Breast epithelium (tissue), 4 donors: ENCODE measurements at places on chromosomes 3 and 15. TPM values are rescaled to one million over a fixed set of nuclear protein-coding genes. Genes with fewer than 3 reads are reported as not detected.

GRCh38 chr3:55373423-55373822, 113.7 kb downstream of the WNT5A start:
- DNase-seq = no peak

DNA sequence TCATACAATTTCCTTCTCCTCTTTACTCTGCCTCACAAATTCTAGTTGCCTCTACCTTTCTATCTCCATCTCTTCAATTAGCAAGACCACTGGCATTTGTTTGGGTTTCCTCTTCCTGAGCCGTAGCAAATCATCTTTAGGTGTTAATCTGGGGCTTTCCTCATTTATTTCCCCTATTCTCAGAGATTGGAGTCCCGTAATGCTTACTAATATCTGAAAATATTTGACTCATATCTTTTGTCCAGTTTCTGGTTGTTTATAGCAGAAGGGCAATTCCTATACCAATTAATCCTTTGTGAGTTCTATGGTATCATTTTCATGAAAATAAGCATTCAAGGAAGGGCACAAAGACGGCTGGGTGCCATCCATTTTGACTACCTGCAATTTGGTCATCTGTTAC, 103.7 kb downstream of the NR2E3 start:
- DNase-seq = no peak

DNA sequence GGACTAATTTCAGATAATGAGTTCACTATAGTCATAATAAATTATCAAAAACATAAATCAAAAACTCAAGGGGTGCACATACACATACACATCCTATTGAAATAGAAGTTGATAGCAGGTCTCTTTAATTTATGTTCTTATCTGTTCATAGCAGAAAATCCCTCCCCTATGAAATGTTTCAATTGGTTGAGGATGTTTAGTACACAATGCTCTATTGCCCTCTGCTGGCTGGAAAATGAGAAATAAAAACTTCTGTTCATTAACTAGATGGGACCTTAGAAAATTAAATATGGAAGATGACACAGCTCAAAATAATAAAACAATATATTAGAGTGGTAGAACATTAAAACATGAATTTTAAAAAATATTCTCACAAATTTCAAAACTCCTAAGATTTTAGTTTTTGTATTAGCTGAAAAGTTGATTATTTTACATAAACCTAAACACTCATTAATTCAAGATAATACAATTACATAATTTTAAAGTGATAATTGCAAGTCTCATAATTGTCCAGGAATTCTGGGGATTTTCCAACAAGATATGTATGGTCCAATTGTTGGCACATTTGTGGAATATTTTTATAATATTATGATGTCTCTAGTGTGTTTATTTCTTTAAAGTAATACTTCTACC, 735.0 kb downstream of the ROBO1 start:
- DNase-seq = no peak

Gene MAGEF1
- total RNA-seq = 38.3 TPM

DNA sequence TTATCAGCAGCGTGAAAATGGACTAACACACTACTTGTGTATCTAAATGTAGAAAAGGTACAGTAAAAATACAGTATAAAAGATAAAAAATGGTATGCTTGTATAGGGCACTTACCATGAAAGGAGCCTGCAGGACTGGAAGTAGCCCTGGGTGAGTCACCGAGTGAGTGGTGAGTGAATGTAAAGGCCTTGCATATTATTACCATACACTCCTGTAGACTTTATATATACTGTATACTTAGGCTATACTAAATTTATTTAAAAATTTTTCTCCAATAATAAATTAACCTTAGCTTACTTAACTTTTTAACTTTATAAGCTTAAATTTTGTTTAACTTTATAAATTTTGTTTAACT, 67.2 kb upstream of the TSPAN3 start:
- DNase-seq = no peak

GRCh38 chr3:36060950-36061349, 319.4 kb upstream of the STAC start:
- DNase-seq = no peak

DNA sequence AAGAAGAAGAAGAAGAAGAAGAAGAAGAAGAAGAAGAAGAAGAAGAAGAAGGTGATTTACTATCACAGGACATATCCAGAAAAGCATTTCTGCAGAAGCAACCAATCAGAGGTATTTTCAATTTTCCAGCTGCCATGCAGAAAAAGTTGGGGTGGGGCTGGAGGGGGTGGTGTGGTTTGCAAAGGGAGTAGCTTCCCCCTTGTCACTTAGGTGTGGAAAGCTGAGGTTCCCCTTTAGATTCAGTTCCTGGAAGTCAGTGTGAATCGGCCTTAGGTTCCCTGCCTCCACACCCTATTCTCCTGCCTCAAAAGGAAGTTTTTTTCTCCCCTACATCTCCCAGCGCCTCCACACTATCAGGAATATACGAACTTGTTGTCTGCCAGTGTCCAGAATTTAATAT, 276.7 kb upstream of the ARRDC4 start:
- no peak for DNase-seq
